ENCODE measurements at places on chromosomes 11 and 22.

GRCh38 chr11:10926801-10927211 is 69.0 kb upstream of the ZBED5 start:
- DNase-seq = no peak

- DNase-seq = no peak
Observed at GRCh38 chr11:93507517-93507916, 35.7 kb downstream of the SMCO4 start.

- no peak for DNase-seq
Observed at GRCh38 chr11:29251738-29252137, 765.1 kb downstream of the KCNA4 start.

DNA sequence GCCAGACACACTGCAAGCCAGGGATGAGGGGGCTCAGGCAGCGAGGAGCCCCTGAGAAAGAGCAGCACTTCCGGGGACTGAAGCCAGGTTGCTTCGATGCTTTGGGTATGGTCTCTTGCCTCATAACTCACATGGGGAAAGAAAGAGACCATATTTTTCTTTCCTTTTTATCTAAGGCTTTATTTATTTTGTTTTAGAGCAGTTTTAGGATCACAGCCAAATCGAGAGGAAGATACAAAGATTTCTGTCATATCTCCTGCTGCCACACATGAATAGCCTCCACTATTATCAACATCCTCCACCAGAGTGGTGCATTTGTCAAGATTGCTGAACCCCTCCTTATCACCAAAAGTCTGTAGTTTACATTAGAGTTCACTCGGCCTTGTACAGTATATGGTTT is 24.3 kb upstream of the ADSL start:
- DNase-seq = no peak

GRCh38 chr11:26985943-26986342 is 8.0 kb upstream of the FIBIN start:
- DNase-seq = no peak

GRCh38 chr22:23100124-23100801 is 29.9 kb downstream of the GNAZ start:
- no peak for DNase-seq
